ENCODE measurements at places on chromosomes 1 and 21.

- no peak for DNase-seq
These were observed 38.5 kb downstream of the HSPG2 start for GRCh38 chr1:21898326-21899200.

DNA sequence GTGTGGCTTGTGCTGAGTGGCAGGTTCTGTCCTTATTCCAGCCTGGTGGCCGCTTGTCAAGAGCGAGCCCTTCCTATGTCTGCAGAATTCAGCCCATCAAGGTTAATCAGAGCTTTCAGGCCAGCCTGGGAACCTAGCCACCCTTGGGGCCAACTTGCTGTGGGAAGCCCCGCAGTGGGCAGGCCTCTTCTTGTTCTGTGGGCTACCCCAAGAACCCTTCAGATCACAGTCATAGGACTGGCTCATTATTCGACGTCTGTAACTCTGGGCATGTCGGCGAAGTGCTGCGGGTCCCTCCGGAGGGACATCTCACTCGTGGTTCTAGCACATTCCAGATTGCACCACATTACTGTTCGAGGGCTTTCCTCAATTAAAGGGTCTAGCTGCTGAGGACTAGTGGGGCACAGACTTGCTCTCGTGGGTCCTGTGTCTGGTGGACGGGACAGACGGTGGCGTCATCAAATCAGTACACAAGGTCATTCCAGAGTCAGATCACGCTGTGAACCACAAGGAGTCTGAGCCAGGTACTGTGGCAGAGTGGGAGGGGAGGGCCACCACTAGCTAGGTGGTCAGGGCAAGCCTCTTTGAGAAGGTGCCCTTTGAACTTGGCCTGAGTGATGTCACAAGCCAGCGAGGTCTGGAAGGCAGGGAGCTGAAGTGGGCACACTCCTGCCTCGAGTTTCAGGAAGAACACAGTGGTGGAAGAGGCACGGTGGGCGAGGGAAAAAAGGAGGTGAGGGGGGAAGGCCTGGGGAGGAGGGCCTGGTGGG is 20.3 kb upstream of the TNFRSF1B start:
- no peak for DNase-seq

GRCh38 chr21:16676391-16676790 is 836.5 kb upstream of the CXADR start:
- no peak for DNase-seq

GRCh38 chr21:22235866-22236590 is 1237.8 kb downstream of the NCAM2 start:
- no peak for DNase-seq

DNA sequence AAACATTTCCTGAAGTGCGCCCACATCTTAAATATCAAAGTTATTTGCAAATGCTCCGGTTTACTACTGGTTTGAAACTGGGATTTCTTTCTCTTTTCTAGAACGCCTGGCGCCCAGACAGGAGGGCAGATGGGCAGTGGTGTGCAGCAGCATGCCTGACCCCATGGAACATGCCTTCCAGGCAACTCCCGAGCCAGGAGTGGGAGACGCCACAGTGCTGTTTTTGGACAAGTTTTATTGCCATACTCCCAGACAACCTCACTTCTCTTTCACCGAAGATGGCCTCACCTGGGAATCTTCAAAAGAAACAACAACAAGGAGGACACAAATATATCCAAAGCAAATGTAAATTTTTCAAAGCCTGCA is 21.5 kb downstream of the UBE2G2 start:
- no peak for DNase-seq

Data from stimulated activated CD4-positive, alpha-beta T cell treated with anti-CD3 and anti-CD28 coated beads, Interleukin-1b, Interleukin-23, amount 100 ng/mL, for 1 hour (primary cell).